CD4-positive, alpha-beta memory T cell (primary cell): ENCODE measurements at places on chromosomes 7 and 10.

GRCh38 chr10:450463-450862, 239.0 kb downstream of the DIP2C start:
- DNase-seq: no peak

DNA sequence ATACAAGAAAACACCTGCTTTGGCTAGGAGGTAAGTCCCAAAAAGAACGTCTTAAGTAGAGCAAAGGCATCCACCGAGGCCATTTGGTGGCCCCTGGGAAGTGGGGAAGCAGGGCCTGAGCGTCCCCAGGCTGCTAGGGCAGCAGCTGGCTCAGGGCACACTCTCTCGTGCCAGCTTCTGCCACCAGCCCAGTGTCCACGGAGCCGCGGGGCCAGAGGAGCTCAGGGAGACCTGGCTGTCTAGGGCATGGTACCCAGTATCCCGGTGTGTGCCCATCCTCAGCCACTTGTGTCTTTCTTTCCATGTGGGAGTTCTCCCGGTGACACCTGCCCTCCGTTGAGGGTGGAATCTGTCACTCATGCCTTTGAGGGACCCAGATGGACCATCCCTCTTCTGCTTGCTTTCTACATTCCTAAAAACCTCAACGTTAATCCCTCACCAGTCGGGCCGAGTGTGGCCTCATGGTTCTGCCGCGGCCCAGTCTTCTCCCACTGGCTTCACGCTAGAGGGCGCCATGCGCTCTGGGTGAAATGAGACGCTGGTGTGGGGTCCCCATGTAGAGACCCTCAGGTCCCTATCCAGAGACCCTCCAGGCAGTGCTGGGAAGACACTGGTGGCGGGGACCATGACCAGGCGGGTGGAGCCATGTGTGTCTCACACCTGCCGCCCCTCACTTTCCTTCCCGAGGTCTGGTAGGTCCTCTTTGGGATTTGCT, 9.5 kb upstream of the AP5Z1 start:
- no peak for DNase-seq

GRCh38 chr7:87116315-87116714, 35.9 kb upstream of the DMTF1 start:
- DNase-seq: no peak

DNA sequence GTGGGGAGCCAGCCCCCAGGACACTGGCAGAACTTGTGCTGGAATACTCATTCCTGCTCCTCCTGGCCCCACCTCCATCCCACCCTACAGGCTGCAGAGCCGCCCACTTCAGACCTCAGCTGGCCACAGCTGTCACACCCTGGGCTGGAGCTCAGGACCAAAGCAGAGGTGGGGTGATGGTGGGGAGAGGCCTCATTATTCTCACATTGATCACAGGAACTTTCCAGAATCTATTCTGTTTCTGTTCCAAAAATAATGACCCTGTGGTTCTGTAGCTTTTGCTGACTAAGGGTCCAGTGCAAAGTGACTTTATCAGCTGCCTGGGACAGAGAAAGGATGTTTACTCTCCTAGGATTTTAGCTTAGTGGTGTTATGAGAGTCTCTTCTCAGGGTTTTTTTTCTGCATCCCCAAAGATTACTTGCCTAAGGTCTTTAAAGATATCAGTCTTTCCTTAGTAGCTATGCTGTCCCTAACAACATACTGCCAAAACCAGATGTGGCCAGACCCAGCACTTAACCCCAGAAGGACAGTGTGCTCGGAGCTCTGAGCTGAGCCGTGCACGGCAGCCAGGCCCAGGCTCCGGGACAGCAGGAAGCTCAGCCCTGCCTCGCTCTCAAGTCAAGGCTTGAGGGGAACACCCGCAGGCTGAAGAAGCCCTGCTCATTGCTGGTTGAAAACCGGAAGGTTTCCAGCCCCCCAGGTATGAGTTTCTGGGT, 223.3 kb downstream of the MLLT10 start:
- no peak for DNase-seq

- peak; percentile 75 for DNase-seq
Measured at GRCh38 chr10:30392564-30392990, 41.4 kb upstream of the MAP3K8 start.

DNA sequence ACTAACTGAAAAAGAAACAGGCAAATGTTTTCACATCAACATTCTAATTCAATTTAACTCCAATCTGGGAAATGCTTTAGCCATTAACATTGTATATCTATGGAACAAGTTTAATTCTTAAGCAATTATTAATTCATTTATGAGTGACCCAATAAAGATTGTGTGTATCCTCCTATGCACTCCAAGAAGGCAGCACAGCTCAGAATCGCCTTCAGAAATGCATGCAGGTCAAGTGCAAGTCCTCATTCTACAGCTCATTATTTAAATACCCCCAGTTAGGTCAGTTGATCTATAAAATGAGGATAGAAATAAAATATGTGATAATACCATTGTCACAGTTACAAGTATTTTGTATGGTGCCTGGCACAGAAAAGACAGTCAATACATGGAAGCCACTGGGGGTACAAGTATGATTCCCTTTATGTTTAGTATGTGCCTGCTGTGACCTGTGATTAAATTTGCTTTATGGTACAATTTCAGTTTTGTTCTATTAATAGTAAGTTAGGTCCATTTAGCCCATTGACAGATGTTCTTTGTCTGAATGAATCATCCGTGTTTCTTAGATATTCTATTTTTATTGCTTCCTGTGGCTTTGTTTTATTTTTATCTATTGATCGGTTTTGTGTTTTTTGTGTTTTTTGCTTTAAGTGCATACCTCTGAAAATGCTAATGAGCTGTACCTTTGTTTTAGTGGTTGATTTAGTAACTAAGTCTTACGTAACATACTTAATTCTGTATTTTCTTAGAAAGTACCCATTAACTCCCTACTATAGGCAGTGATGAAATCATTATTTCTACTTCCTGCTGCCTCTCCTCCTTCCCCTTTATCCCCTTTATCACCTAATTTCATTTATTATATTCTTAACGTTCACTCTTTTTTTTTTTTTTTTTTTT, 42.8 kb downstream of the CPXM2 start:
- DNase-seq: no peak

GRCh38 chr10:132615341-132616169, 78.0 kb downstream of the INPP5A start:
- no peak for DNase-seq

GRCh38 chr10:12195281-12195602, 449 bp downstream of the NUDT5 start:
- DNase-seq: no peak

DNA sequence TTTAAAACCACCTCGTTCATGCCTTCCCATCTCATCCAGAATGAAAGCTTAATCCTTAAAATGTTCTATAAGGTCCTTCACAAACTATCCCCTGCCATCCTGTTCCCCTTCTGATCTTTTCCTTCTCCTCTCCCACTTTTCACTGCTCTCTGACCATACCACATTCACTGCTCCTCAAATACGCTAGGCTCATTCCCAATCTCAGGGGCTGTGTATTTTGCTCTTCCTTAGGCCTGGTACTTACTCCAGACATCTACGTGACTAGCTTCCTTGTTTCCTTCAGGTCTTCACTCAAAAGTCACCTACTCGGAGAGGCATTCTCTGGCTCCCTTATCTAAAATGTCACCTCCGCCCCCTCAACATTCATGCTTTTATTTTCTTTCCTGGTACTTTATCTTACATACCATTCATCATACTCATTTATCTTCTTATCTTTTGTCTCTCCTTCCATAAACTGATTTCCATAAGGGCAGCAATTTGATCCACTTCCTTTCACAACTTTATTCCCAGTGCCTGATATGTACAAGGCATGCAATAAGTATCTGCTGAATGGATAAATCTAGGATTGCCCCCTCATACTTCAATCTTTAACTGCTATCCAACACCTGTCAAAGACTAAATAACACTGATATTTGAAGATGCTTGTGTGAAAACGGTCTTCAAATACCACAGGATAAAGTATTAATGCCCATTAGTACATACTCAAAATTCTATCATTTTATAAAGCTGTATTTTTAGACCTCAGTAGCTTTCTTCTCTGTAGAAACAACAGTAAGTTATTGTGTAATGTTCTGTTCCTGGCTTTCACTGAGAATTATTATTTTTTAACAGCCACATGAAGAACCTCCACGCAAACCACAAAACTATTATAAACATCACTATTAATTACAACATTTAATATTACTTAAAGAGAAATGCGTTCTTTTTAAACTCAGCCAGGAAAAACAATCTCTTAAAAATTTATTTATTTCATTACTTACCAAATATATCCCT, 27.0 kb downstream of the JMJD1C start:
- DNase-seq: no peak

DNA sequence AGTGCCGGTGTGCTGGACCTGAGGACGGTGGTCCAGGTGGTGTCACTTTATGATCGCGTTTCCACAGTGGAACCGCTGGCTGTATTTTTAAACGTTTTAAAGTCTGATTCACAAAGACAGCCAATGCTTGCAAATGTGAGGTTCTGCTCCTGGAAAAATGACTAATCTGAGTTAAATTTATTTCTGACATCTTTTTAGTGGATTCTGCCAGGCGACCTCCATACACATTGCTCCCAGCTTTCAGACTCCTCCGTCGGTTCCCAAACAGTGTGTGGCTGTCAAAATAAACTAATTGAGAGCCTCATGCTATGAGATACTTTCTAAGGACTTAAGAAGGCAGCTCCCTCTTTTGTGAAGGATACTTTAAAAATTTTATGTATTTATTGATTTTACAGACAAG, 12.7 kb upstream of the TTYH3 start:
- no peak for DNase-seq

- DNase-seq: no peak
Measured at GRCh38 chr7:45007106-45007505, 7.1 kb downstream of the CCM2 start.

DNA sequence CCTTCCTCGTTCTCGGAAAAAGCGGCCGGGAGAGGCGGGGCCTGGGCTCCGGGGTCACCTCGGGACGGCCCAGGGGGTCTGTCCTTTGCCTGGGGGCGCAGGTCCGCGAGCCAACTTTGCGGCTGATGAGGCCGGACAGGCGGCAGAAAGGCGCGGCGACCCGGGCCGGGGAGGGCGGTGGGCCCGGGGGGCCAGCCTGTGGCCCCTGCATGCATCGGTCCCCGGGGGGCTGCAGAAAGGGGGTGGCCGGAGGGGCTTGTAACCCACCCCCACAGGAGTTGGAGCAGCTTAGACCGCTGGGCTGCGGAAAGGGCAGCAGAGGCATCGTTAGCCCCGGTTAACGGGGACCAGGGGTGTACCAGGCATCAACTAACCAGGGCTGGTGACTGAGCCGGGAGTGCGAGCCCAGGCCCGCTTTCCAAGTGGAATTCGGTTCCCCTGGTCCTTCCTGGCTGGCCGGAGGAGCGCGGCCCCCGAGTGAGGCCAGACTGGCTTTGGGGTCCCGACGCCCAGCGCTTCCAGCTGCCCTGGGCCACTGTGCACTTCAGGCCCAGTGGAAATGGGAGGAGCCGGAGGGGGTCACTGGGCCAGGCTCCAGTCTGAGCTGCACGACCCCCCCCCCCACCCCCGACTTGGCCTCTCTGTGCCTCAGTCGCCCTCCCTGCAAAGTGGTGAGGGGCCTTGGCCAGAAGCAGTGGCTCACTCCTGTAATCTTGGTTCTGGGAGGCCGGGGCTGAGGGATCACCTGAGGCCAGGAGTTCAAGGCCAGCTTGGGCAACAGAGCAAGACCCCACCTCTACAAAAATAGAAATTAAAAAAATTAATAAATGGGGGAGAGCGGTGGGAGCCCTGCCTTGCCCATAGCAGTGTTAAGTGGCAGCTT, 919 bp downstream of the SLC29A4 start:
- DNase-seq: no peak

DNA sequence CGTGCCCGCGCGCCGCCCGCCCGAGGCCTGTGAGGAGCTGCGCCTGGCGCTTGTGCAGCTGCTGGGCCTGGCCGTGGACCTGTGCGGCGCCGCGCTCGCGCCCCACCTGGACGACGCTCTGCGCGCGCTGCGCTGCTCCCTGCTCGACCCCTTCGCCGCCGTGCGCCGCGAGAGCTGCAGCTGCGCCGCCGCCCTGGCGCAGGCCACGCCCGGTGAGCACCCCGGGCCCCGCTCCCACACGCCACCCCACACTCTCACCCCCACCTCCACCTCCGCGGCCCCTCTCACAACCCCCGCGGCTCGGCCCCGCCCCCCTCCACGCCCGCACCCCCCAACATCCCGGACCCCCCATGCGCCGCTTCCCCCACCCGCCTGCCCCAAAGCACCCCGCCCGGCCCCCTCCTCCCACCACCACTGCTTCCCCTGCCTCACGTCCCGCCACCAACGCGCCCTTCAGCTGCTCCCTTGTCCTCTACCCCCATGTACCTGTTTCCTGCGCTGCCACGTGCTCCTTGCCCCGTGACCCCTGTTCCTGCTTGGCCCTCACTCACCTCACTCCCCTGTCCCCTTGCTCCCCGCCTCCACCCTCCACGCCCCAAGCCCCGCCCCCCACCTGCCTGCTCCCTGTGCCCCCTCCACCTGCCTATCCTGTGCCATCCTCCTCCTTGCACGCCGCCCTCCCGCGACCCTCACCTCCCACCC, at the start of gene PRKAR1B:
PRKAR1B (minus strand) TSS at position 178 of the 702 bp plus-strand sequence. CDS start 15,776 bp downstream, outside the sequence.
- no peak for DNase-seq
